Fibroblast of the conjunctiva (primary cell): ENCODE measurements at places on chromosomes 13 and 19.

DNA sequence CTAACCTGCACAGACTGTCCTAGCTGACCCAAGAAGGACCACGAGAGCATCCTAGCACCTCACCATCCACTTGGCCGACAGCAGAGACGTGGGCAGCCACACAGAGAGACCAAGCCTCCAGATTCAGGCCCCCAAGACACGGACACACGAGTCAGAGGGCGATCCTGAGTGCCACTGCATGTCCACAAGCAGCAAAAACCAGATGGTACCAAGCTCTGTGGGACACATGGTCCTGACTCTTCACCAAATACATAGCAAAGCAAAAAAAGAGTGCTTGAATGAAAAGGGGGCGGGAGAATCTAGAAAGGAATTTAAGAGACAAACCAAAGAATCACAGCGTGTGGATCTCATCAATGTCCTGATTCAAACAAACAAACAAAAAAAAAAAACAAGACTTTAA lies 45.2 kb downstream of the MLLT1 start:
- no peak for DNase-seq

GRCh38 chr19:1140272-1141027 lies 33.6 kb downstream of the SBNO2 start:
- no peak for DNase-seq

GRCh38 chr13:113967206-113967720 lies 6.6 kb downstream of the C13orf46 start:
- DNase-seq, result no peak

DNA sequence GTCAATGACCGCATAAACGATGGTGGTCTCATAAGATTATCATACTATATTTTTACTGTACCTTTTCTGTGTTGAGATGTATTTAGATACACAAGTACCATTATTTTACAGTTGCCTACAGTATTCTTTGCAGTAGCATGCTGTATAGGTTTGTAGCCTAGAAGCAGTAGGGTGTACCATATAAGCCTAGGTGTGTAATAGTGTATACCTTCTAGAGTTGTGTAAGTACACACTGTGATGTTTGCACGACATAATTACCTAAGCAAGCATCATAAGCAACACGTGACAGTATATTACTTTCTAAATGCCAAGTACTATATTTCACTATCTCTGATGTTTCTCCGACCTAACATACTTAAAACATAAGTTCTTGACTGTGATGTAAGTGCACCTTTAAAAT lies 2.7 kb downstream of the LPAR6 start:
- no peak for DNase-seq

GRCh38 chr19:4477034-4477801 lies 5.1 kb downstream of the HDGFL2 start:
- no peak for DNase-seq

DNA sequence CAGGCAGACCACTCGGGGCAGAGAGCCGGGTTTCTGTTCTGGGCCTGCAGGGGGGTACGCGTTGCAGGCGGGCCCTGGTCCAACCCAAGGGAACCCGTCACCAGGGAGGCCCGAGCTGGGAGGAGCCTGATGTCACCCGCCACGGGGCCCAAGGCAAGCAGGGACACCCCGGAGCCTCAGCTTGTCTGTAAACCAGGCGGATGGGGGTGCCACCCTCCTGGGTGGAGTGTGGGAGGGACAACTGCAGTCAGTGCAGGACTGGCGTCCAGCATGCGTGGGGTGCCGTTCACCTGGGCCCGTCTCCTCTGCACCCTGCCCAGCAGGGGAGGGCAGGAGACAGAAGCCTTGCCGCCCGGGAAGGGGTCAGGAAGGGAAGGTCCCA lies 7.0 kb downstream of the CACTIN start:
- no peak for DNase-seq

DNA sequence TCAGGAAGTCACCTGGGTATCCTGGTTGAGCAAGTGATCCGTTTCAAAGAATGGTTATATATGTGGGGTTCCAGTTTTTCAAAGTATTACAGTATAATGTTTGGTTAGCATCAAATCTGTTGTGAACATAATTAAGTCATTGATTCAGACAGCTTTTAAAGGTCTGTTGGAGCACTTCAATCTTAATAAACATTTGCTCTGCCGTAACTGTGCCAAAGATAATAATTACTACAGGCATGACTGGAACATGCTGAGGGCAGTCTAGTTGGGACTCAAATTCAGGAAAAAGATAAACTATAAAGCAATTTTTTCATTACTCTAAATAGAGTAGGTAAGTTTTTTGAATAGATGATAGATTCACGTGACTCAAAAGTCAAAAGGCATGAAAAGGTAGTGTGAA lies 23.3 kb downstream of the HNRNPM start:
- DNase-seq, result no peak

- no peak for DNase-seq
These were observed 344.8 kb downstream of the ENOX1 start for GRCh38 chr13:43441899-43442499.

GRCh38 chr19:45553464-45553863 lies 31.1 kb downstream of the OPA3 start:
- DNase-seq, result no peak

DNA sequence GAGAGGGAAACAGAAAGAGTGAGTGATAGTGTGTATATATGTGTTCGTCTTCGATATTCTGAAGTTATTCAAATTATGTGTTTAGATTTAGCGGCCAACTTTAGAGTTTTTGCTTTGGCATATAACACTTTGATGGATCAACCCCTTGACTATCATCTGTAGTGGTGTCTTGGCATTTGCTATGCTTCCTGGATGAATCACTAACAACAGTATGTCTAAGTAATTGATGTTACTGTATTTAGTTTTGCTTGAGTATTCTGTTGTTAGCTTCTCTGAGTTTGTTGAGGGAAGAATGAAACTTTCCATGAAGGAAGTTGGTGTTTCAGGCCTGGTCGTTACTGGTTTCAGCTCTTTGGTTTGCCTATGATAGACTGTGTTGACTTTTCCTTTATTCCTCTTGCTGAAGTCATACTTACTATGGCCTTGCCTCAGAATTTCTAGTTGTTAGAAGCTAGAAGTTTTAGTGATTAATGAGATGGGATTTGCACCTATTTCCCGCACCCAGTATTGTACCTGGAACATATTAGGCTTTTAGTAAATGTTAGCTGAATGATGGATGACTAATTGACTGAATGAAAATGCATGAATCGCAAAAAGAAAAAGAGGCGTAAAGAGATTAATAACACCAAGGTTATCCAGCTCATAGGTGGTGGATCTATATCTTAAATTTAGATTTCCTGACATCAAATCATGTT lies 20.7 kb downstream of the NDFIP2 start:
- no peak for DNase-seq

DNA sequence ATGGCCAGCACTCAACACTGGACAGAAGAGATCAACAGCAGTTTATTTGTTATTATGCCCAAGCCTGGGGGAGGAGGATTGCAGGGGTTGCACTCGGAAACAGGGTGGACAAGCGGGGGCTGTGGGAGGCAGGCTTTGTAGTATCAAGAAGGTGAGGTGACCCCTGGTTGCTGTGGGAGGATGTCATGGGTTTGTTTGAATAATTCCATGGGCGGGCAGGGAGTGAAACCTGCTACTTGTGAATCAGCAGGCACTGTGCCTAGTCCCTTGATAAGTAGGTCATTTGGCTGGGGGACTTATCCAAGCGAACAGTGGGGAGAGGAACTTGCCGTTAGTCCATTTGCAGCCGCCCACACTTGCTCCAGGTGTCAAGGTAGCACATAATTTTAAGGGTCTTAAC lies 84.4 kb upstream of the KCTD15 start:
- no peak for DNase-seq

- no peak for DNase-seq
These were observed 4.8 kb downstream of the IER2 start for GRCh38 chr19:13154911-13155471.

GRCh38 chr13:19266979-19267378 lies 85.4 kb upstream of the TUBA3C start:
- DNase-seq, result no peak

GRCh38 chr13:42466609-42467008 lies 107.3 kb upstream of the TNFSF11 start:
- DNase-seq, result no peak

DNA sequence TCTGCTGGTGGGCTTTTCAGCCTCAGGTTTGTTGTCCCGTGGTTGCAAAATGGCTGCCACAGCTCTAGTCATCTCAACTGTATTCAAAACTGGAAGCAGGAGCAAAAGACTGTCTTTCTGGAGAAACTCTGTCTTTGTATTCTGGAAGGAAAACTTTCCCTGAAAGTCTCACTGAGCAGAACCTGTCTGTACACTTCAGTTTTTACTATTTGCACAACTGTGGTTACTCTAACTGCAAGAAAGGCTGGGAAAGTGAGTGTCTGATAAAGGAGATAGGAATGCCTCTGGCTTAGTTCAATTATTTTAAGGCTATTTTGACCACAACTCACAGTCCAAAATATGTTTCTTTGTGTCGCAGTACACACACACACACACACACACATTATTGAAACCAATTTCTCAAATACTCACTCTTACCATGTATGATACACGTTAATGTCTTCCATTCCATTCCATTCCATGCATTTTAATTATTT lies 49.7 kb upstream of the EHD2 start:
- DNase-seq, result peak; percentile 82

GRCh38 chr19:36266375-36266961 lies 51.6 kb downstream of the ZNF146 start:
- no peak for DNase-seq

DNA sequence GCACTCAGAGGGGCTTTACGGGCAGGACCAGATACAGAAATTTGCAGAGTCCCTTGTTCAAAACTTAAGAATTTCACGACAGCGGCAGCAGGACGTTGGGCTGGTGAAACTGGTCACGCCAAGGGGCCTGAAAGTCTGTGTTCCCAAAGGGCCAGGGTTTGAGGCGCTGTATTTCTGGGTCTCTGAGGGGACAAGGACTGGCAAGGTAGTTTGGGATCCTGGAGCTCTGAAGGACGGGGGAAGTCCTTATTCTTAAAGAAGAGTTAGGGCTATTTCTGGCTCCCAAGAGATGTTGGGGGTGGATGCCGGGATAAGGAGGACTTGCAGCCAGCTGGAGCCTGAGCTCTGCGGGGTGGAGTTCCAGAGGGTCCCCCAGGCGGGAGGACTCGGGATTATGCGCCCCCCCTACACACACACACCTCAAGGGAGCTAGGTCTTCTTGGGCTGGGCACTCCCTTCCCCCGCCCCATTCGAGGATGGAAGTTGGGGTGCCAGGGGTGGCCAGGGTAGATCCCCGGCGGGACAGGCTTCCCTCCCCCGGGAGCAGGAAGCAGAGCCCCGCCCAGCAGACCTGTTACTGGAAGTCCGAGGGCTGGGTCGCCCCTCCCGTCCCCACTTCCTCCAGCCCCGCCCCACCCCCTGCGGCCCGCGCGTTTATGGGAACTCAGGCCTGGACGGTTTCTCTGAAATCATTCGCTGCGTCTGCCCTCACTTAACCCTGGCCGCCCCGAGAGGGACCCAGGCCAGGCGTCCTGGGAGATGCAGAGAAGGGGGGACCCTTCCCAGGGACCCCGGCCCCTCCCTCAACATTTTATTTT lies 5.6 kb downstream of the BCL3 start:
- DNase-seq, result peak; percentile 68

- no peak for DNase-seq
These were observed 16.0 kb downstream of the FGF9 start for GRCh38 chr13:21686751-21687391.

DNA sequence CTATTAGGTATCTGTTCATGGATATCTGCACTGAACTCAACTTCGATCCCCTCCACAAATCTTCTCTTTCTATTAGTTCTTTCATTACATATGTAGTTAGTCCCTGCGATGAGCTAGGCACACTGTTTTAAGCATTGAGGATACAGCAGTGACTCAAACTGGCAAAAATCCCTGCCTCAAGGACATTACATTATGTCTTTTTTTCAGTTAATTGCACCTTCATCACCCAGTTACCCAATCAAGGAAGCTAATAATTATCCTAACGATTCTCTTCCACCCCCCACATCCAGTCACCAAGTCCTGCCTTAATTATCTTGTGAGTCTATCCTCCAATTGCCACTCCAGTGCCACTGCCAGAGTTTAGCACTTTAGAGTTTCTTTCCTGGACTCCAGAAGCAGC lies 89.3 kb downstream of the C13orf42 start:
- DNase-seq, result no peak

GRCh38 chr13:42071672-42072419 lies 23.4 kb downstream of the DGKH start:
- no peak for DNase-seq

DNA sequence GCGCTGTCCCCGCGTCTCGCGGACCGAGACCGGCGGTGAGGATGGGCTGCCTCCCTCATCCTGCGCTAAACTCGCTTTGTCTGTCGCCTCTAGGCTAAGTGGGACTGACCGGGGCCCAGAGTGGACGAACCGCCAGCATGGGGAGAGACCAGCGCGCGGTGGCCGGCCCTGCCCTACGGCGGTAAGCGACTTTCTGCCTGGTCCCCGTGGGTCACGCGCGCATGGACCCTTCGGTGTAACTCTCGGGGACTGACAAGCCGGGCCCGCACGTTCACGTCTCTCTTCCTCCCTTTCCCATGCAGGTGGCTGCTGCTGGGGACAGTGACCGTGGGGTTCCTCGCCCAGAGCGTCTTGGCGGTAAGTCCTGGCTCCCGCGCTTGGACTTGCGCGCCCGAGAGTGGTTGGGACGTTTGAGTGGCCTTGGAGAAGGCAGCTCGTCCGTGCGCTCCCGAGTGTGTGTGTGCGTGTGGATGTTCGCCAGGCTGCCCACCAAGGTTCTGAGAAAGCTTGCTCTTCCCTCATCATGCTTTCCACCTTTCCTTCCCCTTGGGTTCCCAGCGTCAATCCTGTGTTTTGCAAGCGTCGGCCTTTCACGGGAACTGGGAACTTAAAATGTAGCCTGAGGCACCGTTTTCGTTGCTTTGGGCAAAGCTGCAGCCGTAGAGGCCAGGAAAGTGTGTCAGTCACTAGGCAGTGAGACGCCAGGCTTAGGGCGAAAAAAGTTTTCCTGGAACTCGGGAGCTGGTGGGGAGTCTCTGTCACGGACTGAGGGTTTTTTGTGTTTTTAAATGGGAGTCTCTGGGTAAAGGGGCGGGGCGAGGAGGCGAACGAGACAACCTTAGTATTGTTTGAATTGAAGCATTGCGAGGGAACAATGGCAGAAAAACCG lies 927 bp downstream of the COL4A2 start:
- DNase-seq, result no peak

DNA sequence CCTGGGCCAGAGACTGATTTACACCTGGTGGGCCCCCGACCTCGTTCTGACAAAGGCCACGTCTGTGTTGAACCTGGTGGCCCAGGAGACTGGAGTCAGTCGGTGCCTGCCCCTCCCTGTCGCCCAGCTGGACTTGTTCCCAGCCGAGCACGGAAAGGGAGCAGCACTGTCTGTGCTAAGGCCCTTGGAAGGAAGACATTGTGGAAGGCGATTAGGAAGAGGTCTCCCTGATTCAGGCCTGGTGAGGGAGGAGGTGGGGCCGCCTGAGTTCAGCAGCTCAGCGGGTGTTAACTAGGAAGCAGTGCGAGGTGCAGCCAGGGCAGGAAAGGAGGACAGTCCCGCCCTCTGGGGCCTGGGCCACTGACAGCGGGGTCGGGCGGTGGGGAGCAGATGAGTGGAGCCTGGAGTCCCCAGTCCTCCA lies 64.7 kb downstream of the GPR12 start:
- DNase-seq, result no peak

- DNase-seq, result no peak
These were observed 107.9 kb downstream of the NALCN start for GRCh38 chr13:101308247-101309013.

GRCh38 chr13:49933511-49933910 lies 2.6 kb downstream of the SPRYD7 start:
- DNase-seq, result no peak
